Thymus (tissue), 14 donors: ENCODE measurements at places on chromosomes 12 and 14.

DNA sequence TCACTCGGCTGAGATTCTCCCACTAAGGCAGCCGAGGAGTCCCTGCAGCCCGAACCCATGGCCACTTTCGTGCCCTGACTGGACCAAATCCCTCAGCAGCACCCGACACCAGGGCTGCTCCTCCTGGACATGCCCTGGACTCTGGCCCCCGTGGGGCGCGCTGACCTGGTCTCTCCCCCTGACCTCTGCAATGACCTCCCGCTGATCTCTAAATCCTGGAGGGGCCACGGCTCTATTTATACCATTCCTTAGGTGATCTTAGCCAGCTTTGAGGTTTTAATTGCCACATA lies 148.4 kb downstream of the PIWIL1 start:
- H3K27me3 ChIP-seq = no peaks in the 10 kb centered on the region
- H3K27ac ChIP-seq = no peak overlapping the region
- H3K36me3 ChIP-seq = no peaks in the 10 kb centered on the region
- H3K4me3 ChIP-seq = no peak overlapping the region
- DNase-seq = no peak

- no peak for DNase-seq
- no peaks in the 10 kb centered on the region for H3K4me1 ChIP-seq
- H3K27me3 ChIP-seq = peaks cover 66% of the 10 kb centered on the region
- H3K27ac ChIP-seq = no peak overlapping the region
- no peaks in the 10 kb centered on the region for H3K36me3 ChIP-seq
- H3K4me3 ChIP-seq = no peak overlapping the region
Measured at GRCh38 chr12:1829306-1829900, 9.0 kb downstream of the LRTM2 start.

DNA sequence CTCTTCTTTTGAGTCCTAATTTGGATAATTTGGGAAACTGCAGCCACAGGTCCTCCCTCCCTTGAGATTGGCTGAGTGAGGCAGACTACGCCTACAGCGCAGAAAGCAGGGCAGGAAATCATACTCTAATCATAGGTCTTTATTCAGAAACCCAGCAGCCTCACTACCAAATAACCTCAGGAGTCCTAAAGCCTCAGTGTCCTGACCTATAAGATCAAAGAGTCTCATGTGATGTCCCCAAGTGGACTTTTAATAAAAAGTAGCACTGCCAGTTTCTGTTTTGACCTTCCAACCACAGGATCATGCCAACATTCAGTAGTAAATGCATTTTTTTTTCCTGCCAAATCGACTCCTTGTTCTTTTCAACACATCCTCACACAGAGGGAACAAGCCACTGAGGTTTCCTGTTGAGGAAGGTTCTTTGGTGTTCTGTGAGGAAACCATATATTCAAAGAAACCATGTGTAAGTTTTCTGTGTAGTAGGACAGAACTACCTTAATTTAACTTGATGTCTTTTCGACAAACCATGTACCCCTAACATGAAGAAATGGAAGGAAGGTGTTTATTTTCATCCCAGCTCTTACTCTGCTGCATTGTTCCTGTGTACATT lies 72.2 kb downstream of the VCPKMT start:
- peak overlapping the region; percentile 89 for H3K27ac ChIP-seq
- H3K4me3 ChIP-seq = no peak overlapping the region
- no peaks in the 10 kb centered on the region for H3K27me3 ChIP-seq
- H3K4me1 ChIP-seq = peaks cover 50% of the 10 kb centered on the region

DNA sequence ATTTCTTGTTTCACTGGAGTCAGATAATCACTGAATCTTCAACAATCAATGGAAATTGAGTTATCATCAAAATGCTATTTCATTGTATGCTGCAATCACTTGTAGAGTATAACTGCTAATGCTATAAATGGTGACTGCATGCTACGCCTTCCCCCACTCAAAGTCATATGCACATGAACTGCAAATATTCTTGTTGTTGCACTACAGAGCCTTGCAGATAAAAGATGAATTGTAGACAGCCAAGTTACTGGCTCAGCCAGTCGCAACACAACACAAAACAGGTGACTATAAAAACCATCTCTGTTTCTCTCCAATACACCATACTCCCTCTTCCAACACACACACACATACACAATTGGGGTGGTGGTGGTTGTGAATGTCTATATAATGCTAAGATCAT lies 171.0 kb upstream of the HMGA2 start:
- DNase-seq = no peak
- no peak overlapping the region for H3K4me3 ChIP-seq
- H3K27me3 ChIP-seq = no peaks in the 10 kb centered on the region
- no peak overlapping the region for H3K27ac ChIP-seq

GRCh38 chr12:105234197-105234596 lies 1.8 kb downstream of the APPL2 start:
- H3K4me1 ChIP-seq = peaks cover 12% of the 10 kb centered on the region
- no peak overlapping the region for H3K27ac ChIP-seq
- no peak for DNase-seq
- H3K4me3 ChIP-seq = no peak overlapping the region

DNA sequence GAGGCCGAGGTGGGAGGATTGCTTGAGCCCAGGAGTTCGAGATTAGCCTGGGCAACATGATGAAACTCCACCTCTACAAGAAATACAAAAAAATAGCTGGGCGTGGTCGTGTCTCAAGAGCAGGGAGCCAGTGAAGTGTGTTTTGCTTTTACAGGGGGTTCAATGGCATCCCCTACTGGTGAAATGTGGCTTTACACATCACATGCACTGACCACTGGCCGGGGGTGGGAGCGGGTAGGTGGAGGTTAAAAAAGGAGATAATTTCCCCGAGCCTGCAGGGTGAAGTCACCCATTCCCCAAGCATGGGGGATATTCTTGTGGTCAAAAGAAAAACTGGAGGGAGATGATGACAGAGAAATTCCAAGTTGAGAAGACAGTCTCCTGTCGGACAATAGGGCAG lies 63.6 kb upstream of the PWP1 start:
- no peak overlapping the region for H3K27ac ChIP-seq
- H3K36me3 ChIP-seq = peaks cover 7% of the 10 kb centered on the region
- H3K27me3 ChIP-seq = no peaks in the 10 kb centered on the region
- no peaks in the 10 kb centered on the region for H3K4me1 ChIP-seq
- no peak for DNase-seq

GRCh38 chr12:132109741-132110140 lies 34.4 kb downstream of the DDX51 start:
- DNase-seq = no peak
- H3K4me1 ChIP-seq = no peaks in the 10 kb centered on the region
- no peak overlapping the region for H3K4me3 ChIP-seq
- H3K27me3 ChIP-seq = no peaks in the 10 kb centered on the region
- no peak overlapping the region for H3K27ac ChIP-seq

GRCh38 chr12:81588235-81589008 lies 170.7 kb downstream of the PPFIA2 start:
- no peaks in the 10 kb centered on the region for H3K27me3 ChIP-seq
- H3K4me1 ChIP-seq = no peaks in the 10 kb centered on the region
- H3K4me3 ChIP-seq = no peak overlapping the region
- H3K27ac ChIP-seq = no peak overlapping the region
- DNase-seq = no peak

DNA sequence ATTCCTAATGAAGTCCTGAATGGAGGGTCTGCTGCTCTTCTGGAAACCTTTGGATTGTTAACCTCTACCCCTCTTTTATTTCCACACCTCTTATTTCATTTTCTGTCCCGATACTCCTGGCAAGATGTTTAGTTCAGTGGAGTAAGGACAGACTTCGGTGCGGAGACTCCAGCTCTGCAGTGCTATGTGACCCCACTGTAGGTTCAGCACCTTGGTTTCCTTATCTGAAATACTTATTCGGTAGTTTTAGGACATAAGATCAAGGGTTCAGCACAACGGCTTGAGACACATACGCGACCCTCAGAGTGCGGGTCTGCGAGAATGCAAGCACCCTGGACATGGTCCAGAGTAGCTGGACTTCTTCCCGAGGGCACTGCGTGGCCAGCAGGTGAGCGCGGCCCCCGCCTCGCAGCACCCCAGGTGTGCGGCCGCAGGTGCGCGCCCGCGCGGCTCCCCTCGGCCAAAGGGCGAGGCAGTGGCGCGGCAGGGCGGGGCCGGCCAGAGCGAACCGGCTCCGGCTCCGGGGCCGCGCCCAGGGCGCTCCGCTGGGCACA lies 465 bp upstream of the FGD4 start:
- H3K4me1 ChIP-seq = peaks cover 3% of the 10 kb centered on the region
- no peak for DNase-seq

GRCh38 chr14:55762595-55763232 lies 182.7 kb downstream of the KTN1 start:
- H3K4me3 ChIP-seq = no peak overlapping the region
- no peaks in the 10 kb centered on the region for H3K27me3 ChIP-seq
- H3K4me1 ChIP-seq = peaks cover 5% of the 10 kb centered on the region
- H3K36me3 ChIP-seq = no peaks in the 10 kb centered on the region
- H3K27ac ChIP-seq = no peak overlapping the region
- DNase-seq = no peak

DNA sequence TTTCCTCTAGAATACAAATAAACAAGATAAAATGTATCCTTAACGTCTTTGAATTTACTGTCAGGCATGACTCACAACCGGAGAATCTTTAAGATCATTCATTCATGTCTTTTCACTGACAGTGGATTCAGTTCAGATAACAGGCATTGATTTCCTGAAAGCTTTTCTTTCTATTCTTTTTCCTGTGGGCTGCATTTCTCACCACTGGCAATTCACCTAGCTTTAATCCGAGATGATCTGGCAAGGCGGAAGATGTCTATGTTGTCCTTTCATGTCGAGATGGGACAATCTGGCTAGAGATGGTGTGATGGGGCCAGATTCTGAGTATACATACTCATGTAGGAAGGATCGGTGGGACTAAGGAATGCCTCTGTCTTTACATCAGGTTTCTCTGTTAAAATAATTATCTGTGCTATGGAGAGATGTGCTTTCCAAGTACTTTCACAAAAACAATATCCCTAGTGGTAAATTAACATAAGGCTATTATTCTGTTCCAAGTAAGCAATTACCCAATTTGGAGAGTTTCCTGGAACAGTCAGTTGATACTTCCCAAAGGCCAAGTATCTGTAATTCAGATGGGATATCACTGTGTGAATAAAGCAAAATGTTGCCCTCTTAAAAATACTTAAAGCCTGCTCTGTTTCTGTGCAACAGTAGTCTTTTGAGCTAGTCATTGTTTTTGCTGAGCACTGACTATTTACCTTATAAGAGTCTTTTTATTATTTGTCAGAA lies 17.8 kb downstream of the ACSS3 start:
- no peaks in the 10 kb centered on the region for H3K27me3 ChIP-seq
- H3K4me3 ChIP-seq = no peak overlapping the region
- no peaks in the 10 kb centered on the region for H3K4me1 ChIP-seq
- no peak overlapping the region for H3K27ac ChIP-seq

- no peaks in the 10 kb centered on the region for H3K4me1 ChIP-seq
- no peak overlapping the region for H3K4me3 ChIP-seq
- no peak overlapping the region for H3K27ac ChIP-seq
- DNase-seq = no peak
- H3K27me3 ChIP-seq = no peaks in the 10 kb centered on the region
Measured at GRCh38 chr14:49545716-49546115, 40.5 kb downstream of the RPS29 start.

GRCh38 chr12:14410841-14411569 lies 45.5 kb downstream of the ATF7IP start:
- DNase-seq = no peak
- no peak overlapping the region for H3K27ac ChIP-seq
- H3K27me3 ChIP-seq = no peaks in the 10 kb centered on the region
- no peaks in the 10 kb centered on the region for H3K36me3 ChIP-seq

- no peak for DNase-seq
Measured at GRCh38 chr12:90091809-90092208, 383.2 kb upstream of the ATP2B1 start.

GRCh38 chr12:3572560-3572959 lies 81.6 kb downstream of the PRMT8 start:
- H3K36me3 ChIP-seq = no peaks in the 10 kb centered on the region
- H3K27ac ChIP-seq = no peak overlapping the region
- H3K4me3 ChIP-seq = no peak overlapping the region
- DNase-seq = no peak
- H3K27me3 ChIP-seq = peaks cover 2% of the 10 kb centered on the region

GRCh38 chr14:24670594-24670993 lies 36.6 kb upstream of the GZMB start:
- no peaks in the 10 kb centered on the region for H3K27me3 ChIP-seq
- H3K36me3 ChIP-seq = no peaks in the 10 kb centered on the region
- no peak overlapping the region for H3K4me3 ChIP-seq
- peaks cover 25% of the 10 kb centered on the region for H3K4me1 ChIP-seq
- no peak for DNase-seq

DNA sequence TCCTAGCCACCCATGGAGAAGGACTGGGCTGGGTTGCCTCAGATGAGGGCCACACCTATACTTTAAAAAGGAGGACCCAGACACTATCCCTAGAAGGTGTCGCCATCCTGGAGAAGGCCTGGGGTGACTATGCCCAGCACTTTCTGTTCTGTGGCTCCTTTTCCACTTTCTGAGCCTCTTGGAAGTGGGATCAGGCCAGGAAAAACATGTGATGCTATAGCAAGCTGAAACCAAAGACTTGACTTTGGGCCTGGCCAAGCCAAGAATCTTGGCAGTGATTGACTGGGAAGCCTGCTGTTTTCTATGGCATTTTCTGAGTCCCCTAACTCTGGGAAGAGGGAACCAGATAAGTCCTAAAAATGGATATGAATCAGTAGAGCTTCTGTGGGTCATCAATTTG lies 332.3 kb downstream of the ZFP36L1 start:
- H3K27ac ChIP-seq = peak overlapping the region; percentile 37
- DNase-seq = no peak
- peaks cover 7% of the 10 kb centered on the region for H3K4me1 ChIP-seq
- H3K27me3 ChIP-seq = no peaks in the 10 kb centered on the region
- H3K36me3 ChIP-seq = no peaks in the 10 kb centered on the region

DNA sequence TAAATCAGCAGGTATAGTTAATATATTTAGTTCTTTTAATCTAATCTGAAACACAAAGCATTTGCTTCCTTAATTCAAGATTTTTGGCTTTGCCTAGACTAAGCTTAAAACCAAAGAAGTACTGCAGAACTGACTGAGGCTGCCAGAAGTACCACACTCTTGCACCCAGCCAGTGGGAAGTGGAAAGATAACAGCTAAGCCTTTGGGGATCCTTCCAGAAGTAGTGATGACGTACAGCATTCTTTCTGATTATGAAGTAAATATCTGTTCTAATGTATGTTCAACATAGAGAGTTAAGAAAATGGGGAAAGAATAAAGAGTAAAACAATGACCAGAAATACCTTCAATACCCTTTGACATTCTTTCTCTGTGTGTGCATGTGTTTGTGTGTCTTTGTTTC lies 19.3 kb downstream of the NTF3 start:
- H3K36me3 ChIP-seq = no peaks in the 10 kb centered on the region
- no peak overlapping the region for H3K27ac ChIP-seq
- H3K4me3 ChIP-seq = no peak overlapping the region

DNA sequence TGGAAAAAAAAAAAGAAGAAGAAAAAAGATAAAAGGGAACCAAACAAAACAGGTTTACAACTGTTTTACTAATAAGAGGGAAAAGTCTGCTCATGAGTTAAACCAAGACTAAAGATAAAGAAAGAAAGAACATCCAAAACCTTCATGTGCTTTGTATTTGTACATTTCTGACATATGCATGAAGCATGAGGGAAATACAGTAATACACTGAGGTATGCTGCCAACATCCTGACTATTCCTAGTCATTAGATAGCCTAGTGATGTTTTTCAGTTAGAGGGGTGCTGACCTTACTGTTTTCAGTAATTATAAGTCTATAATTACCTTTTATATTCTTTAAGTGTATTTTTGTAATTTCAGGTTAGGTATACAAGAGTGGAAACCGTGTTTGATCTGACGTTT lies 793.3 kb downstream of the DIO2 start:
- H3K36me3 ChIP-seq = no peaks in the 10 kb centered on the region
- H3K4me3 ChIP-seq = no peak overlapping the region
- no peaks in the 10 kb centered on the region for H3K27me3 ChIP-seq
- no peaks in the 10 kb centered on the region for H3K4me1 ChIP-seq
- no peak overlapping the region for H3K27ac ChIP-seq
